ENCODE measurements at places on chromosomes 1 and 21.
A peak's percentile ranks its signal among the peaks of the same experiment; 100 is the strongest.

DNA sequence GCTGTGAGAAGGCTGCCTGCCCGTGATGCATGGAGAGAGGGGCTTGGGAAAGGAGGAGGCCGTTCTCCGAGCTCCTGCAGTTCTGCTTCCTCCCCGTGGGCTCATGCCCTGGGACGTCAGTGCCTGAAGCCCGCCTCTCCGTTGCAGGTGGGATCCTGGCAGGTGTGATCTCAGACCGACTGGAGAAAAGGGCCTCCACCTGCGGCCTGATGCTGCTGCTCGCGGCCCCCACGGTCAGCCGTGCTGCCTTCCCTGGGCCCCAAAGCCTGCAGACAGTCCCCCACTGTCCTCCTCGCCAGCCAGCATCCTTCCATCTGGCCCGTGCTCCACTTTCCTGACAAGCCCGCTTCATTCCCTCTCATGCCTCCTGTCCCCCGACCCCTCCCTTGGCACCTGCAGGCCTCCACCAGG, 50.9 kb downstream of the SLC37A1 start:
- DNase-seq, result no peak

- DNase-seq, result peak; percentile 62
These were observed 2.7 kb upstream of the ANXA9 start for GRCh38 chr1:150979092-150980056.

GRCh38 chr1:20472860-20473711, 12.9 kb downstream of the CAMK2N1 start:
- peak; percentile 12 for DNase-seq

GRCh38 chr1:218529646-218530300, 184.6 kb downstream of the TGFB2 start:
- DNase-seq, result no peak

- no peak for DNase-seq
These were observed 11.5 kb downstream of the PSRC1 start for GRCh38 chr1:109271458-109271857.

- DNase-seq, result no peak
These were observed 50.1 kb downstream of the CRP start for GRCh38 chr1:159664247-159664646.

DNA sequence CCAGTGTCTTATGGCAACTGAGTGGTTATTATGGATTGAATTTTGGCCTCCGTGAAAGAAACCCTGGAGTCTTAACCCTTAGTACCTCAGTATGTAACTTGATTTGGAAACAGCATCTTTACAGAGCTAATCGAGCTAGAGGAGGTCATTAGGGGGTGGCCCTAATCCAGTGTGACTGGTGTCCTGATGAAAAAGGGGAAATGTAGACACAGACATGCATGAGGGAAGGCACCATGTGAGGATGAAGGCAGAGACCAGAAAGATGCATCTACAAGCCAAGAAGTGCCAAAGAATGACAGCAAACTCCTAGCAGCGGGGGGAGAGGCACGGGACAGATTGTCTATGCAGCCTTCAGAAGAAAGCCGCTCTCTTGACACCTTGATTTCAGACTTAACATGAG, 14.7 kb downstream of the DOP1B start:
- no peak for DNase-seq

All from NCI-H187 treated with DMSO at 0.1 percent for 48 hours (cell line).